A673 (cell line): ENCODE measurements at places on chromosomes 5 and 9. TPM values are rescaled to one million over a fixed set of nuclear protein-coding genes. Genes with fewer than 3 reads are reported as not detected.
A peak's percentile ranks its signal among the peaks of the same experiment; 100 is the strongest.

DNA sequence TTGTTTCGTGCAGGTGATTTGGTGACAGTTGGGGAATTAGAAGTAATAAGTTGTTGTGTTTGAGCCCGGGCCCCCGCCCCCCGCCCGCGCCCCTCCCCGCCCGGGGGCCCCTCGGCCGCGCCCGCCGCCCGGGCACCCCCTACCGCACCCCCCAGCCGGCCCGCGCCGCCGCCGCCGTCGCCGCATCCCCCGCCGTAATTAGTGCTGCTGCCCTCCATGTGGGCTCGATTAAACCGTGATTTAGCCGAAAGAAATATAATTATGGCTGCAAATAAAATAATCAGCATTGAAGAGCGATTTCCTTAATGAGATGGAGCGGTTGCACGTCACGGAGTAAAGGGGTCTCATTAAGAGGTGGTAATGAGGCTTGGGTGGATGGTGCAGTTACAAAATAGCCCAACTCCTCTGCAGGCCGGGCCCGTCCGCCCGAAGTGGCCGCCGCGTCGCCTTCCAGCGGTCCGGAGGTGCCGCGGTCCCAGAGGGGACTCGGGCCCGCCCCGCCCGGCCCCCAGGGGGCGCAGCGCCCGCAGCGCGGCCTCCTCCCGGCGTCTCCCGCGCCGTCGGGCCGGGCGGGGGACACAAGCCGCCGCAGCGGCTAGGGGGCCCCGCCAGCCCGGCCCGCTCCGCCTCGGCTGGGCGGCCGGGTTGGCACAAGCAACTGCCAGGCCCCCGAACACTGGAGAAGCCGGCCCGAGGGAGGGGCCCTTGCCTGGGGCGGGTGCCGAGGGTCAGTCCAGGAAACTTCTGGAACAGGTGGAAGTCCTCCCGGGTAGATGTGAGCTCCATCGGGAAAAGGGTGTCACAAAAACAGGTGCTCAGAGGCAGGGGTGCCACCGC, 6.9 kb upstream of the OTP start:
- no peaks in the 10 kb centered on the region for H3K4me1 ChIP-seq
- peak; percentile 43 for DNase-seq
- H3K27me3 ChIP-seq: peaks cover 99% of the 10 kb centered on the region

Gene HSD17B4
- 140 and 151 TPM in 2 replicates for total RNA-seq

DNA sequence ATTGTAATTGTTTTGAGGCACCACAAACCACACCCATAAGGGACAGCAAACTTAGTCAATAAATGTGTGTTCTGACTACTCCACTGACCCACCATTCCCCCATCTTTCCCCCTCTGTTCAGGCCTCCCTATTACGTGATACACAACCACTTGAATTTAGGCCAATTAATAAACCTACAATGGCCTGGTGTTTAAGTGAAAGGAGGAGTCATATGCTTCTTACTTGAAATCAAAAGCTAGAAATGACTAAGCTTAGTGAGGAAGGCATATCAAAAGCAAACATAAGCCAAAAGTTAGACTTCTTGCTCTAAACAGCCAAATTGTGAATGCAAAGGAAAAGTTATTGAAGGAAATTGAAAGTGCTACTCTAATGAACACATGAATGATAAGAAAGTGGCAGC, 14.6 kb downstream of the ZBTB43 start:
- peaks cover 15% of the 10 kb centered on the region for H3K36me3 ChIP-seq
- DNase-seq: no peak
- H3K27ac ChIP-seq: no peak overlapping the region
- H3K27me3 ChIP-seq: no peaks in the 10 kb centered on the region
- H3K4me1 ChIP-seq: no peaks in the 10 kb centered on the region
- H3K4me3 ChIP-seq: no peak overlapping the region

Gene FOXD1
- 4.4 and 4.5 TPM in 2 replicates for total RNA-seq

DNA sequence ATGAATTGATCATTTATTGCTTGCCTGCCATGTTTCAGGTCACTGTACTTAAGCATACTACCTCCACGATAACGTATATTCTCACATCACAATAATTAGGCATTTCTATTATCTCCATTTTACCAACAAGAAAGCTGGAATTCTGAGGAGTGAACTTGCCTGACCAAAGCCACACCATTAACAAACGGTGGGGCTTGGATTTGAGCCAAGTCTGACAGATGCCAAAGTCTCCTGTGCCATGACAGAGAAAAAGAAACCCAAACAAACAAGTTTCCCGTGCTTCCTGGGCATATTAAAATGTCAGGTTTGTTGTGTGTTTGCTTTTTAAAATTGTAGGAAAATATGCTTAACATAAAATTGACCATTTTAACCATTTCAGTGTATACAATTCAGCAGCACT, 40.8 kb upstream of the KCNV2 start:
- no peaks in the 10 kb centered on the region for H3K27me3 ChIP-seq
- H3K27ac ChIP-seq: no peak overlapping the region
- H3K4me1 ChIP-seq: no peaks in the 10 kb centered on the region
- H3K4me3 ChIP-seq: no peak overlapping the region

DNA sequence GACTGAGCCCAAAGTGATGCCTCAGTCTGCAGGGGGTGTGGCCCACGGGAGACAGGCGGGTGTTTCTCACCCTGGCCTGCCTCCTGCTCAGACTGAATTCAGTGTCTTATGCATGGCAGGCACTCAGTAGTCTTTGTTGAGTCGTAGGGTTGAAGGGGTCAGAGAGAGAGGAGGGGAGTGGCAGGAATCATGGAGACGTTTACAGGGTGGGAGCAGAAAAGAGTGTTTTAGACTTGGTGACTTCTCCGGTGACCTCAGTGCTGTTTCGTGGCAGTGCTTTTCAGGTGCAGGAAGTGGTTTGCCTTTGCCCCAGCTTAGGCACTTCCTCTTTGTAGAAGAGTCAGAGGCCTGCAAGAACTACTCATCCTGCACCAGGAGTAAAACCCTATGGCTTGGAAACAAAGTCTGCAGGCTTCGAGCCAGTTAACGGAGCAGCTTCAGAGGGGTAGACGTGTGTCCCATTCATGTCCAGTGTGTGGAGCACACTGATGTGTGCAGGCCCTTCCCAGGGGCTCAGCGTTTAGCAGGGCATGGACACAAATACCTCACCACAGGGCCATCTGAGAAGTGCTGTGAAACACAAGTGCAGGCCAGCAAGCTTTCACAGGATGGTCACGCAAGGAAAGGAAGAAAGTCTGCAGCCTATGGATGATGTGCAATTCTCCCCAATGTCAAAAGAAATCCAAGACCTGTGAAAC, 24.5 kb upstream of the SEMA4D start:
- H3K36me3 ChIP-seq: no peaks in the 10 kb centered on the region
- no peak for DNase-seq
- H3K4me1 ChIP-seq: no peaks in the 10 kb centered on the region
- H3K27me3 ChIP-seq: no peaks in the 10 kb centered on the region
- H3K27ac ChIP-seq: no peak overlapping the region

DNA sequence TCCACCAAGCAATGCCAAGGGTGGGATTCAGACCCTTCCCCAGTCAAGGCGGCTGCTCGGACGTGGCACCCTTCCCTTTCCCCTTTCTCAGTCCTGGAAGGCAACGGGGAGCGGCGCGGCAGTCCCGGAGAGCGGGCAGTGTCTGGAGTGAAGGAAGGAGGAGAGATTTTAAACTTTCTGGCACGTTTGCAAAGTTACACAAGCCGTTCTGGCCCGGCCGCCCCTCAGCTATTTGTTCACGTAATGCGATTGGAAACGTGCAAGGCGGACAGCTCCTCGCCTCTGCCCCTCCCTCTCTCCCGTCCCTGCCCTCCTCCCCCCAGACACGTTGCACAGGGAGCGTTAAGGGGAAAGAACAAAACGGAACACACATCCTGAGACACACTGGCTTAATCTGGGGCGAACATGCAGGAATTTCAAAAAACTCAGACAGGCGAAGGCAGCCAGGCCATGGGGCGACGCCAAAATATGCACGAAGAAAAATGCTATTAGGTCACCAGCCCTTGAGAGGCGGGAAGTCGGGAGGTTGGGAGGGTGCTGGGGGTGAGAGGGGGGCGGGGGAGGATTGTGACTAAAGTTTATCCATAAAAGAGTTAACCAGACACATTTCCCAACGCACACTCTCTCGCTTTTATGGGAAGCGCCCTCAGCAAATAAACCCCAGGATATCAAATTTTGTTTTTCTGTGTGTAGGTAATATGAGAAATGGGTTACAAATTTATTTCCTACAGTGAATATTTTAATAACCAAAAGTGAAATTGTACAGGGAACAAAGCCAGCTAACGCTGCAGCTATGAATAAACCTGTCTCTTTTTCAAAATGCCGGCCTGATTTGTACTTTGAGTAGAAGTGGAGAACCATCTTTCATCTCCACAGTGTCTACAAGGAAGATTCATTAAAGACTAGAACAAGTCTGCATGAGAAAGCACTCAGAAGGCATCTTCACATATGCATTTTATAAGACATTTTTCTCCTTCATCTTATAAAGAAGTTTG, at the start of gene LOX:
Gene LOX (minus strand): TSS at position 144 of the 995 bp plus-strand sequence. CDS start 274 bp downstream, outside the sequence.
- H3K4me3 ChIP-seq: peak within 1 kb of the TSS; percentile 60
- DNase-seq: peak; percentile 86
- H3K36me3 ChIP-seq: no peaks in the 10 kb centered on the region
- H3K4me1 ChIP-seq: peaks cover 6% of the 10 kb centered on the region
- H3K27ac ChIP-seq: no peak within 1 kb of the TSS

Gene FAM120AOS
- total RNA-seq: 34.5 and 35.8 TPM in 2 replicates

GRCh38 chr9:137781906-137782585, 95.5 kb upstream of the CACNA1B start:
- peaks cover 31% of the 10 kb centered on the region for H3K36me3 ChIP-seq
- H3K27me3 ChIP-seq: no peaks in the 10 kb centered on the region
- no peak for DNase-seq
- no peak overlapping the region for H3K4me3 ChIP-seq

GRCh38 chr9:116323571-116323970, 170.0 kb downstream of the PAPPA start:
- no peaks in the 10 kb centered on the region for H3K27me3 ChIP-seq
- peaks cover 5% of the 10 kb centered on the region for H3K36me3 ChIP-seq
- peaks cover 45% of the 10 kb centered on the region for H3K4me1 ChIP-seq
- no peak for DNase-seq
- no peak overlapping the region for H3K4me3 ChIP-seq

- H3K36me3 ChIP-seq: no peaks in the 10 kb centered on the region
- peak; percentile 54 for DNase-seq
- H3K27me3 ChIP-seq: peaks cover 9% of the 10 kb centered on the region
- no peaks in the 10 kb centered on the region for H3K4me1 ChIP-seq
- no peak overlapping the region for H3K4me3 ChIP-seq
Observed at GRCh38 chr5:174910245-174910737, 185.9 kb downstream of the MSX2 start.

DNA sequence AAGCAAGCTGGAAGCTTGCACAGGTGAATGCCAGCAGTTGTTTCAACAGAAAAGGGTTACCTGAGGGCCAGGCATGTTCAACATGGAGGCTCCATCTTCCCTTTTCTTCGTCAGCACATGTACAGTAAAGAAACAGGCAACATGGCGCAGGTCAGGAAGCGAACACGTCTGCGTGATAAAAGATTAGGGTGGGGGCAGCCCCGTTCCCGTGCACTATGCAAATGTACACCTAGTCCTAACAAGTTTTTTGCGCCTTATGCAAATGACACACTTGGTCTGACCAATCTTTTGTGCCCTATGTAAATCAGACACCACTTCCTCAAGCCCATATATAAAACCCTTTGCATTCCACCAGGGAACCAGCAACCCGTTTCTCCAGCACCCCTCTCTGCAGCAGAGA, 452.1 kb upstream of the PTPRD start:
- H3K27ac ChIP-seq: no peak overlapping the region
- no peaks in the 10 kb centered on the region for H3K27me3 ChIP-seq
- no peaks in the 10 kb centered on the region for H3K4me1 ChIP-seq
- DNase-seq: no peak
- H3K36me3 ChIP-seq: no peaks in the 10 kb centered on the region
- H3K4me3 ChIP-seq: no peak overlapping the region

GRCh38 chr5:10213316-10213715, 36.4 kb downstream of the ATPSCKMT start:
- H3K27ac ChIP-seq: no peak overlapping the region
- no peaks in the 10 kb centered on the region for H3K4me1 ChIP-seq
- H3K27me3 ChIP-seq: no peaks in the 10 kb centered on the region
- no peak for DNase-seq
- H3K4me3 ChIP-seq: no peak overlapping the region

DNA sequence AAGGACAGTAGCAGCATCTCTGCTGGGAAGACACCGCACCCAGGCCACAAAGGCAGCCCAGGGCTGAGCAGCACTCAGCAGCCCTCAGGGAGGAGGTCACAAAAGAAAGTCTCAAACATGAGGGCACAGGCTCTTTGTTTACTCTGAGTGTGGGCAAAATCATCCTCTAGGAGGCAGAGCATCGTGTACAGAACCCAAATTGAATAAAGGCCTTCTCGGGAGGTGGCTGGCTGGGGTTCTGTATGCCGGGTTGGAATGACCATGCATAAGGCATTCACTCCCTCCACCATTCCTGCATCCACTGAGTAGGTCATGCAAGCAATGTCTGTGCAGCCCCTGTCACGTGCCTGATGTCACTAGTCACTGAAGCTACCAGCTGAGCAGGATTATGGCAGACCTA, 412.8 kb downstream of the SPOCK1 start:
- H3K4me3 ChIP-seq: no peak overlapping the region
- no peak for DNase-seq
- no peak overlapping the region for H3K27ac ChIP-seq

- H3K27ac ChIP-seq: no peak overlapping the region
- H3K27me3 ChIP-seq: no peaks in the 10 kb centered on the region
- peaks cover 5% of the 10 kb centered on the region for H3K4me1 ChIP-seq
- H3K36me3 ChIP-seq: peaks cover 5% of the 10 kb centered on the region
Observed at GRCh38 chr9:137077758-137078693, 709 bp downstream of the UAP1L1 start.

DNA sequence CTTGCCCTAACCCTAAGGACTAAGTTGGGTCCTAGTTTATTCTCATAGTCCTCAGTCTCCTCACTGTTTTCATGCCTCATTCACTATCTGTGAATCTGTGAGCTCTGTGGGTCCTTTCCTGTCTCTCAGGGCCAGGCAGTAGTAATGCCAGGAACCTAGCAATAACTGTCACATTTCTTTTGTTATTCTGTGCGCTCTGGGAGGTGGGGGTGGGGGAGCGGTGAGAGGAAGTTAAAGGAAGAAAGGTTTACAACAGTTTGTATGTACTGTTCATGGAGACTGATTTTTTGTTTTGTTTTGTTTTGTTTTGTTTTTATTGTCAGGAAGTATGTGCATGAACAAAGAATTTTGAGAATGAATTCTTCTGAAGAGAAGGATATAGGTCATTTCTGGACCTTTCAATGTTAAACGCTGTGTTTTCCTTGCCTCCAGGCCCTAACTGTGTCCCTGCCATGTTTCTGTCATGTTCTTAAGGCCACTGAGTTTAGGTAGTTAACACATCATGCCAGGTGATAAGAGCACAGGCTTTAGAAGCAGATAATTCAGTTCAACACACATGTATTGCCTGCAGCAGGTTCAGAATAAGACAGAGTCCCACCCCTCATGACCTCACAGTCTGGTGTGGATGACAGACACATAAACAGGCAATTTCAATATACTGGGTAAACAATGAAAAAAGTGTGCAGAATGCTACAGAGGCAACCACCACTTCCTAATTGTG, 13.3 kb upstream of the FEM1C start:
- no peak for DNase-seq
- no peak overlapping the region for H3K27ac ChIP-seq
- no peaks in the 10 kb centered on the region for H3K36me3 ChIP-seq

Gene COL5A1
- total RNA-seq: 33.6 and 37.6 TPM in 2 replicates

DNA sequence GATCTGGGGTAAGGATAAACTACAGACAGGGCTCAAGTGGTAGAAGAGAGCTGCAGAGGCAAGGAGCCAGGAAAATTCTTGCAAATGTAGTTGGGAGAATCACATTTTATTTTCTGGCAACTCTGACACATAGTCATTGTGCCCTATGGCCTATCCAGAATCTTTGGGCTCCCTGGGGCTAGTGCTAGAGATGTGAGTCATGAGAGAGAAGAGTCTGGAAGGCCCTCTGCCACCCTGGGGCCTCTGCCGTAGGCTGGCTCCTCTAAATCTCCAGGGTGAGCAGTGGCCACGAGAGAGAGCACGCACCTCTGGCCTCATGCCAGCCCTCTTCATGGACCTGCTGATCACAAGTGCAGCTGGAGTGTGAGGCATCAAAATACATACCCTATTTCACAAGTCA, 74.3 kb upstream of the SSBP2 start:
- DNase-seq: peak; percentile 23
- H3K4me3 ChIP-seq: no peak overlapping the region
